ENCODE measurements at places on chromosomes 3 and 15. TPM values are rescaled to one million over a fixed set of nuclear protein-coding genes. Genes with fewer than 3 reads are reported as not detected.

GABRB3 gene
- total RNA-seq, result 0.98 TPM

ATR gene
- 39.0 TPM for total RNA-seq

CRYGS gene
- total RNA-seq, result 5.9 TPM

LRRC3B gene
- total RNA-seq, result 0.66 TPM

CPA3 gene
- 5.6 TPM for total RNA-seq

MYRIP gene
- total RNA-seq, result 2.3 TPM

SLC2A2 gene
- not detected for total RNA-seq
